Heart right ventricle (tissue), 16 donors: ENCODE measurements at places on chromosomes 13 and 19. TPM values are rescaled to one million over a fixed set of nuclear protein-coding genes. Genes with fewer than 3 reads are reported as not detected.

ALOX5AP gene
- 9.6 TPM for total RNA-seq

VSTM2B gene
- total RNA-seq = not detected

TTC9B gene
- not detected for total RNA-seq

ZNF256 gene
- total RNA-seq = 7.5 TPM

MLLT1 gene
- 27.9 TPM for total RNA-seq

KLK2 gene
- not detected for total RNA-seq

PNMA8A gene
- 10.0 TPM for total RNA-seq

CEACAM6 gene
- not detected for total RNA-seq

GRCh38 chr19:55165952-55166529 is 372 bp downstream of the DNAAF3 start:
- H3K4me1 ChIP-seq = no peaks in the 10 kb centered on the region
- peaks cover 30% of the 10 kb centered on the region for H3K36me3 ChIP-seq
- peaks cover 92% of the 10 kb centered on the region for H3K27me3 ChIP-seq
- peak; percentile 54 for DNase-seq
- peak overlapping the region; percentile 44 for H3K4me3 ChIP-seq
- H3K27ac ChIP-seq = no peak overlapping the region

DNA sequence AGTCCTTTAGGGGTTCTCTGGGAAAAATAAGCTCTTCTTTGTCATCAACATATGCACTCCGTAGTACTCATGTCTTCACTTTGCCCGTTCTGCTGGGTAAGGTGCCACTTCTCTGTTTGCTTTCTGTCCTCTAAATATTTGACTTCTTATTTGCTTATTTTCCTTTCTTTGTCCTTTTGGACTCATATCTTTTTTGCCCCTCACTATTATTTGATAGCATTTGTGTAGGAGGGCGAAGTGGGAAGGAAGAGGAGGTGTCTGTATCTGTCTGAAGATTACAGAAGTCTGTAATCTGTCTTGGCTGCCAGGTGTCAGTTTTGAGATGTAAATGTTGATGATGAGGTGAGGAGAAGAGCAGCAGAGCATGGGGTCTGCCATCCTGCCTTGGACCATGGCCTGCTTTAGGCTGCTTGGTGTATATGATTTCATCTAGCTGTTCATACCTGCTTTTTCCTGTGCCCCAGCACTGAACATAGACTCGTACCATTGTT is 30.8 kb downstream of the USPL1 start:
- H3K4me3 ChIP-seq = no peak overlapping the region
- no peaks in the 10 kb centered on the region for H3K27me3 ChIP-seq
- DNase-seq = no peak
- H3K27ac ChIP-seq = no peak overlapping the region

DNA sequence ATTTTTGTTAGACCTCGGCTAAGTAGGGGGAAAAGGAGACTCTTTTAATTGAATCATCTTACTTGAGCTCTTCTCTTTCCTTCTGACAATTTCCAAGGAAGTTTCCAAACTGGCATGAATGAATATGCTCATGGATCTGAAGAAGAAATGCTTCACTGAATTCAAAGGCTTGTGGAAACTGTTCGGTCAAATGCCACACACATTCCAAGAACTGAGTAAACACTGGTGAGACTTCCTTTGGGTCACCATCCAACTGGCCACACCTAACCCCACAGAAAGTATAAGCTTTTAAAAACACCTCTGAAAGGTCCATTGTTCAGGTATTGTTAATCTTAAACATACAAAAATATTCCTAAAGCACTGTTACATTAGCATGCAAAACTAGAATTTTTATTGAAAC is 33.6 kb downstream of the MTMR6 start:
- no peak for DNase-seq
- no peaks in the 10 kb centered on the region for H3K4me1 ChIP-seq
- H3K27me3 ChIP-seq = no peaks in the 10 kb centered on the region
- peaks cover 4% of the 10 kb centered on the region for H3K36me3 ChIP-seq

GRCh38 chr19:53466726-53467484 is 628 bp upstream of the ZNF813 start:
- H3K27me3 ChIP-seq = peaks cover 7% of the 10 kb centered on the region
- DNase-seq = peak; percentile 26
- no peaks in the 10 kb centered on the region for H3K36me3 ChIP-seq
- H3K4me3 ChIP-seq = peak overlapping the region; percentile 73

DNA sequence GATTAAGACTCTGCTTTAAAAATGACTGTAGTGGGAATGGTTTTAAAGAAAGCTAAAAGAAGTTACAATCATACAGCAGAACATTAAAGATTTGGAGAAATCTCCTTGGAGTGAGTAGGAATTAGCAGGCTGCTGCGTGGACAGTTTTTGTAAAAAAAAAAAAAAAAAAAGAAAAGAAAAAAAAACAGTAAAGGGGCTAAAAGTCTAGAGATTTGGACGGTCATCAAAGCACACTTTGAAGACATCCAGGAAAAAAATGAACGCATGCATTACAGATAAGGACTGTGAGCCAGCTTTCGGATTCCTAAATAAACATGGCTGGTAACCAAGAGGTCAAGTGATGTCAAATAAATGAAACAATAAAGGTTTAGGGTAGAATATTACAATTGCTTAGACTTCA is 1700.6 kb downstream of the PCDH9 start:
- H3K4me3 ChIP-seq = no peak overlapping the region
- no peaks in the 10 kb centered on the region for H3K27me3 ChIP-seq
- no peaks in the 10 kb centered on the region for H3K36me3 ChIP-seq
- no peaks in the 10 kb centered on the region for H3K4me1 ChIP-seq

DNA sequence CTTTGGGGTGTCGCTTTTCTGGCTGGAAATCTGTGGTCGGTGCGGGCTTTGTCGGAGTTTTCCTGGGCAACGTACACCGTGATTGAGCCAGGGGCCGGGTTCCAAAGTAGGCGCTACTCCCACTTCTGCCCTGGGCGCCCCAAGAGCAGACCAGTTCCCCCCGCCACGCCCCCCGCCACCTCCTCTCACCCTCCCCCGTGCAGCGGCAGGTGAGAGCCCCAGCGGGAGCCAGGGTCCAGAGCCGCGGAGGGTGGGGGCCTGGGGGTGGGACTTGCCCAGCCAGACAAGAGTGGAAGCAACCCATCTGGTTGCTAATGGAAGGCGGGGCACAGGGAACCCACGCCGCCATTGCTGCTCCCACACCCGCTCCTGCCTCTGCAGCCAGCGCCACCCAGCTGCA is 2195.9 kb downstream of the PCDH9 start:
- peak; percentile 5 for DNase-seq
- no peak overlapping the region for H3K4me3 ChIP-seq
- H3K27me3 ChIP-seq = no peaks in the 10 kb centered on the region
- no peak overlapping the region for H3K27ac ChIP-seq

DNA sequence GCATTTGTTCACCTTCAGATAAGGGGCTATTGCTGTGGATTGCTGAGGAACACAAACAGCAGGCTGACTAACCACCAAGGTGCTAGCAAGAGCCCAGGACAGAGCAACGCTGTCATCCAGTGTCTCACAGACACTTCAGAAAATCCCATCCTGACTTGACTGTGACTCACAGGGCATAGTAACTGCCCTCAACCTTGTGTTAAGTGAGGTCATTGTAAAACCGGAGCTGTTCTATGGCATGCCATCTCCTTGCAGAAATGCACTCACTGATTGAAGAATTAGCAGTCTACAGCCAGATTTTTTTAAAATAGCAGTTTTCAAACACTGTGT is 51.1 kb downstream of the TNFRSF19 start:
- H3K36me3 ChIP-seq = no peaks in the 10 kb centered on the region
- no peak overlapping the region for H3K27ac ChIP-seq
- DNase-seq = no peak
- no peaks in the 10 kb centered on the region for H3K27me3 ChIP-seq

GRCh38 chr13:84645196-84646012 is 763.1 kb upstream of the SLITRK1 start:
- H3K27me3 ChIP-seq = no peaks in the 10 kb centered on the region
- H3K27ac ChIP-seq = no peak overlapping the region
- DNase-seq = no peak
- H3K36me3 ChIP-seq = no peaks in the 10 kb centered on the region
- H3K4me3 ChIP-seq = no peak overlapping the region
- H3K4me1 ChIP-seq = no peaks in the 10 kb centered on the region

GRCh38 chr13:43196086-43196621 is 172.8 kb downstream of the DNAJC15 start:
- H3K4me1 ChIP-seq = peaks cover 9% of the 10 kb centered on the region
- no peaks in the 10 kb centered on the region for H3K36me3 ChIP-seq
- H3K27ac ChIP-seq = no peak overlapping the region
- no peaks in the 10 kb centered on the region for H3K27me3 ChIP-seq

GRCh38 chr13:20582026-20582425 is 15.1 kb downstream of the IFT88 start:
- DNase-seq = no peak
- H3K36me3 ChIP-seq = peaks cover 18% of the 10 kb centered on the region
- no peaks in the 10 kb centered on the region for H3K4me1 ChIP-seq

DNA sequence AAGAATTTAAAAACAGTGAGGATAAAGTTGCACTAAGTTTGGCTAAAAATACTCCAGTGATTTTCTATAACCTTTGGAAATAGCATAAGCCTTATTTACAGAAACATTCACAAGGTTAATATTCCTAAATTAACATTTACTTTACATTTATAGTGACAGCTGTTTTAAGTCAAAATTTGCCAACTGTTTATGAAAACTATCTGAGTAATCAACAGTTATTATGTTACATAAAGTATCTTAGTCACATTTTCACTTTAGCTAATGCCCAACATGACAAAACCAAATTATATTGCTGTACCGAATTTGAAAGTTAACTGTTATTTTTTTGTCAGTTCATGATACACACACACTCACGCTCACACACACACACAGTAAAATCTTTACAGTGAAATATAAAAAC is 1.2 kb downstream of the TNFRSF19 start:
- peak overlapping the region; percentile 67 for H3K27ac ChIP-seq
- peak overlapping the region; percentile 45 for H3K4me3 ChIP-seq
- no peak for DNase-seq
- peaks cover 19% of the 10 kb centered on the region for H3K4me1 ChIP-seq
- H3K27me3 ChIP-seq = no peaks in the 10 kb centered on the region

DNA sequence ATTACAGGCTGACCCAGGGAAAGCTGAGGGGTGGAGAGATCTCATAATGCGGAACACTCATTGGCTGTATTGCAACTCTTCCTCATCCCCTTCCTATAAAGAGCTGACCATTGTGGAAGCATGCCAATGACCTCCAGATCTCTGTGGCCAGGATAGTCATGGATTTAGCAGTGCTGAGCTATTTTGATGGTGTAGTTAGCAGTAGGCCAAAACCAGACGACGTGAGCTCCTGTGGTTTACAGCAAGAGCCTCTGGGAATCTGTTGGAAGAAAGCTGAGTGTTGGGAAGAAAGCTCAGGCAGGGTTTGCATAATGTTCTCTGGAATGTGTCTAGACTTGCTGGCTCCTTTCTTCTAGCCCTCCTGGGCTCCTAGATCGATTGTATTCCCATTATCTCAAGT is 187.5 kb upstream of the GPC6 start:
- no peaks in the 10 kb centered on the region for H3K36me3 ChIP-seq
- no peaks in the 10 kb centered on the region for H3K27me3 ChIP-seq
- DNase-seq = no peak
- no peak overlapping the region for H3K4me3 ChIP-seq
- H3K4me1 ChIP-seq = no peaks in the 10 kb centered on the region

GRCh38 chr13:100483841-100484381 is 104.7 kb downstream of the GGACT start:
- H3K36me3 ChIP-seq = no peaks in the 10 kb centered on the region
- no peak for DNase-seq

DNA sequence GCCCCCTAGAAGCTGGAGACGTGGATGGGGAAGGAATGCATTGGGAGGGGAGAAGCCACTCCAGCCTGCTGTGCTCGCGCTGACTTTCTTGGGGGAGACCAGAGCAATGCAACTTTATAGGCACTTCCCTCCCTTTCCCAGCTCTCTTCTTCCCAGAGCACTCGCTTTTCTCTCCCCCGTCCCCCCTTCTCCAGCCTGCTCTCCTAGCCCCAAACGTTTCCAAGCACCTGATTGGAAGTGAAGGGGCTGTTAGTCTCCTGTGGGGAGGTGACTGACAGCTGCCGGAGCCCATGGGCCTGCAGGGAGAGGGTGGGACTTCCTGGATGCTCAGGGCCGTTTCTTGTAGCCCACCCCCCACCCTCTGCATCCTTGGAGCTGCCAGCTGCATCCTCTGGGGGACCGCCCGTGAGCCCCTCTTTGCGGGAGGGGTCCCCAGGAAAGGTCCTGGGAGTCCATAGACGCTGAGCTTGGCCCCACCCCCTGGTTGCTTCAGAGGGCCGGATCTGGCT is 2.5 kb downstream of the HDGFL2 start:
- DNase-seq = no peak
- peaks cover 31% of the 10 kb centered on the region for H3K4me1 ChIP-seq
- H3K27me3 ChIP-seq = no peaks in the 10 kb centered on the region

GRCh38 chr19:35868823-35869326 is 501 bp downstream of the APLP1 start:
- H3K27me3 ChIP-seq = peaks cover 33% of the 10 kb centered on the region
- H3K36me3 ChIP-seq = no peaks in the 10 kb centered on the region
- no peak for DNase-seq
- H3K4me1 ChIP-seq = peaks cover 17% of the 10 kb centered on the region

DNA sequence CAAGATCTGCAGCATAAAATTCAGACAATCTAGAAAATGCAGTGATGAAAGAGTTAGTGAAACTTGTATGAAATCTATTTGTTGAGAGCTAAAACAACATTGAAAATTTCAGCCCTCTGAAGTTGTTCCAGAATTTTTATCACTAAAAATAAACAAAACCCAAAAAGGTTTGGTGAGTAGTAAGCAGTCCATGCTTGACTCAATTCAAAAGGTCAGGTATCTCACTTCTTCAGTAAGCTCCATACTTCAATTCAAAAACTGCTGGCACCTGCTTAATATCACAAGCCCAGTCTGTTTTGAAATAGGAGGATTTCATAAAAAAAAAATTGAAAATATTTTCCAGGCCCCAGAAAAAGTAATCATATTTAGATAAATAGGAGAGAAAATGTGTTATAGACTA is 894.4 kb downstream of the SLITRK5 start:
- H3K36me3 ChIP-seq = no peaks in the 10 kb centered on the region
- no peaks in the 10 kb centered on the region for H3K4me1 ChIP-seq
- no peak overlapping the region for H3K27ac ChIP-seq

DNA sequence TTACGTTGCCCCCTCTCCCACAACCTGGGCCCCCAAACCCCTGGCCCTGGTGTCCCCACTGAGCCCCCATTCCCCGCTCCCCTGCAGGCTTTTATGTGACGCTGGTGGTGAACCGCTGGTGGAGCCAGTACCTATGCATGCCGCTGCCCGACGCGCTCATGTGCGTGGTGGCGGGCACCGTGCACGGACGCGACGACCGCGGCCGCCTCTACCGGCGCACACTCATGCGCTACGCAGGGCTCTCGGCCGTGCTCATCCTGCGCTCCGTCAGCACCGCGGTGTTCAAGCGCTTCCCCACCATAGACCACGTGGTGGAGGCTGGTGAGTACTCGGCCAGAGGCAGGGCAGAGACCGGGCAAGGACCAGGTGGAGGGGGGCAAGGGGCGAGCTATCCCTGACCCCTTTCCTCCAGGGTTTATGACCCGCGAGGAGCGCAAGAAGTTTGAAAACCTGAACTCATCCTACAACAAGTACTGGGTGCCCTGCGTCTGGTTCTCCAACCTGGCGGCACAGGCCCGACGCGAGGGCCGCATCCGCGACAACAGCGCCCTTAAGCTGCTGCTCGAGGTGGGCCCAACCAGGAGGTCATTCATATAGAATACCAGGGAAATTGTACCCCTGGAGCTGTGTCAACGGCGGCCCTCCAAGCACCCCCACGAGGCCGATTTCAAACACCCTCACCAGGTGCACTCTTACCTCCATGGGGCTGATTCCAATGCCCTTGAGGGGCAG is 3.0 kb downstream of the BEST2 start:
- peaks cover 11% of the 10 kb centered on the region for H3K27me3 ChIP-seq
- H3K4me3 ChIP-seq = no peak overlapping the region
- H3K4me1 ChIP-seq = no peaks in the 10 kb centered on the region
- H3K36me3 ChIP-seq = no peaks in the 10 kb centered on the region
